NCI-H1436 treated with DMSO at 0.1 percent for 48 hours (cell line): ENCODE measurements at places on chromosomes 5 and 9.

DNA sequence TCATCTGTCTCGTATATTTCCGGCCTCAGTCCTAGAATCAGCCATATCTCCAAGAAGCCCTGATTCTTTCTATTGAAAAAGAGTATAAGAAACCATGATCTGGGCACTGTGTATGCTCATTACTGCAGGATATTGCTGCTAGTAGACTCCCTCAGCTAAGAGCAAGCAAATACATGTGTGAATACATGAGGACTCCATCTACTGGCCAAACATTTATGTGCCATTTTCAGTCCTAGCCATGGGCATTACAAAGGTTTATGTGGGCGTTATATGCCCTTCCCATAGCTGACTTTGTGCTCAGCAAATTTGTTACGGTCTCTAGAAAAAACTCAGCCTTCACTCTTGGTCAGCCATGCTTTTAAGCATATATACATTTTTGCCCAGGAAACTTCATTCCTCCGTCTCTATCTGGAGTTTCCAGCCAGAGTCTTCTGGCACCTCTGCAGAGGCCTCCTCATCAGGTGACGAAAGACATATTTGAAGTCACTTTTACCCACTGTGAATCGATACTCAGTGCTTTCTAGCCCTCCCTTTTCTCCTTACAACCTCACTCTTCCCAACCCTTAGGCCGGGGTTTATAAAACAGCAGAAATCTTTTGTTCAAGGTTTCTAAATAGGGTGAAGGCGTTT, 1495.6 kb upstream of the CDH6 start:
- no peak for DNase-seq

- no peak for DNase-seq
Measured at GRCh38 chr5:168339109-168339771, 47.8 kb downstream of the WWC1 start.

DNA sequence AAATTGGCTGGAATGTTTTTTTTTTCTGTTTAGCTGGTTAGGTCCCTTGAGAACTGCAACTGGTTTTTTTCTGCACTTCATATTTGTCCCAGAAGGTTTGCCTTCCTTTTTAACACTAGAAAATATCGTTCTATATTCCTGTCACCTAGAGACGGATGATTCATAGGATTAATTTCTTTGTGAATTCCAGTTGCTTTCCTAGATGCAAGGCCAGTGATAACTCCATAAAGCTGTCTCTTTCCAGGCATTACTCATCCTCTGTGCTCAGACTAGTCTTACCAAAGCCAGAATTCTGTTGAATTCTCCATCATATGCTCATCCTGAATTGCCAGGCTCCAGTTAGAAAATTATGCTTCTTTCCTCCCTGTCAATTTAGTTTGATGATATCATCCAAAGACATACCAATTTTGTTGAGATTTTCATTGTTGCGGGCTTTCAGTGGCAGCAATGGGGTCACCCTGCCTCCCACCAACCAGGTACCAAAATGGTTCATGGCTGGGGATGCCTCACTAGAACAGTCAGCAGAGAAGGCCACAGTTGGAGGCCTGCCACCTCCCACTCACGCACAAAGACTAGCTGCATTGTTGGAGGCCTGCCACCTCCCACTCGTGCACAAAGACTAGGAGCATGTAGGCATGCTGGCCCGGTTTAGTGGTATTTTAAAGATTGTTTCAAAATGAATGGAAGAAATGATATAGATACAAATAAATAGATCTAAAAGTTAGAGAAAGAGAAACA, 8.5 kb downstream of the BAAT start:
- DNase-seq: no peak

- DNase-seq: no peak
Measured at GRCh38 chr9:130672933-130673615, 8.7 kb downstream of the PRDM12 start.

DNA sequence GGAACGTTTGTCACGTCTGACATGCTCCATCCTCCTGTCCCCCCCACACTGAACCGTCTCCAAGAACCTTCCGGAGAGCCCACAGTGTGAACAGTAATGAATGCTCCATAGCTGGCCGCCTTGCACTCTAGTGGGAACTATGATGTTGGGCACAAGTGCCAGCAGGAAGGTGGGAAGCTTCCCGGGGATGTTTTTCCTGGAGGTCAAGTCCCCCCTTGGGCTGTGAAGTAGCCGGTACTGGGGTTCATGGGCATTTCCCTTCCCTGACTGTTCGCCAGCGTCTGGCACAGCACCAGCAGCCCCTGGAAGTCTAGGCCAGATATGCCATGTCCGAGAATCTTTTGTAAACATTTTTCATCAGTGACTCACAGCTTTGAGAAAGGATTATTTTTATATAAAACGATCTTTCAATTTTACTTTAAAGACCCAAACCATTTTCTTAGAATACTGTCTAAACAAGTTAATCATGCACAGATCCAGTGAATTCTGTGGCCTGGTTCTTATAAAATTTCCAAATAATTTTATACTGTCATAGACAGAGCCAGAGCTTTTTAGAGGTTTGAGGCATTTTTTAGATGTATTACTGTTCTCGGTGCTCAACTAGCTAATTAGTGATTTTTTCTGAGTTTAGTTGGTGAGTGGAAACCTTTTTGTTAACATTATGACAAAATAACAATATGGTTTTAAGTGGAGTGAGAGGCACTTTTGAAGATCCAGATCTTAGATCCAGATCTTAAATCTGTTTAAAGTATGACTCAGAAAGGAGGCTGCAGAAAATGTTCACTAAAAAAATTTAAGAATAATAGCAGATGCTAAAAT, 11.6 kb downstream of the ABL1 start:
- DNase-seq: no peak

- DNase-seq: no peak
Measured at GRCh38 chr5:135643881-135644766, 65.3 kb upstream of the CXCL14 start.

- no peak for DNase-seq
Measured at GRCh38 chr5:36795366-36795765, 81.2 kb upstream of the NIPBL start.

DNA sequence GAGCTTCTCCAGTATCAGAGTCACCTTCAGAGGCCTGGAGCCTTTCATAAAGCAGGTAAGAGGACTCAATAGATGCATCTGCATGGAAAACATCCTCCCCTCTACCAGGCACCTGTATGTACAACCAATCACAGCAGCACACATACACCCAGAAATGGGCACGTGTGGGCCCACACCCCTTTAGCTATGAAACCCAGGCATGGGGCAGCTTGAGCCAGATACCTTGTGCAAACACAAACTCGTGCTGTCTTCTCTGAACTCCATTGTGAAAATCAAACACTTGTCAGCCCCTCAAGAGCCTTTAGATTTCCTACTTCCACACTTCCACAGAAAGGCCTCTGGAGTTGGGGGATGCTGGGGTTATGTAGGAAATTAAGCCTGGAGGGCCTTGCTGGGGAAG, 1.1 kb upstream of the CSF2 start:
- DNase-seq: no peak

GRCh38 chr5:44665101-44665701, 143.5 kb upstream of the MRPS30 start:
- no peak for DNase-seq

GRCh38 chr9:27541740-27542139, 12.1 kb upstream of the MOB3B start:
- no peak for DNase-seq

- no peak for DNase-seq
Measured at GRCh38 chr5:38468202-38468673, 88.2 kb downstream of the LIFR start.

GRCh38 chr5:168409591-168410458, 76.4 kb upstream of the RARS1 start:
- no peak for DNase-seq

- DNase-seq: no peak
Measured at GRCh38 chr9:98558575-98558974, 150.2 kb downstream of the GABBR2 start.

- DNase-seq: no peak
Measured at GRCh38 chr9:2657427-2657826, 35.8 kb downstream of the VLDLR start.

DNA sequence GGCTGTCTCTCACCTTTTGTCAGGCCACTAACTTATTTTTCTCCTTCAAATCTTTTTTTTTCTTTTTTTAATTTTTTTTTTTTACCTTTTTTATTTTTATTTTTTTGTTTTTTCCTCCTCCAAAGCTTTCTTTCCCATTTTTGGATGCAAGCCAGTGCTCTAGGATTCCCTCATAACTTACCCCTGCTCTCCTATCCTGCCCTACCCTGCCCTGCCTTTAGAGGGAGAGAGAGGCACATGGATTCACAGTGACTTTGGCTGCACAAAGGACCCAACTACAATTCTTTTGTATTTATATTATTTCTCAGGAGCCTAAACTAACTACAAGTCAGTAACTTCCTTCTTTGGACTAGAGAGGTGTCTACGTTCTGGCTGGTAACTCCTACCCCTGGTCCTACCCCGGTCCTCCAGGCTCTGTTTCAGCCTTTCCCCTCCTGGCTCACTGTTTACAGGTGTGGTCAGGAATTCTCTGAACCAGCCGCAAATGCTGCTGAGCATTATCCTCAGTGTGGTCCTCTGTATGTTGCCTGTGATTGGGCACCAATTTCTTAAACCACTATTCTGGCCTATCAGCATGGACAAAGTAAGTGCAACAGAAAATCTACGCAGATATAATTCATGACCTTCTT, 8.4 kb upstream of the RUSC2 start:
- DNase-seq: no peak

DNA sequence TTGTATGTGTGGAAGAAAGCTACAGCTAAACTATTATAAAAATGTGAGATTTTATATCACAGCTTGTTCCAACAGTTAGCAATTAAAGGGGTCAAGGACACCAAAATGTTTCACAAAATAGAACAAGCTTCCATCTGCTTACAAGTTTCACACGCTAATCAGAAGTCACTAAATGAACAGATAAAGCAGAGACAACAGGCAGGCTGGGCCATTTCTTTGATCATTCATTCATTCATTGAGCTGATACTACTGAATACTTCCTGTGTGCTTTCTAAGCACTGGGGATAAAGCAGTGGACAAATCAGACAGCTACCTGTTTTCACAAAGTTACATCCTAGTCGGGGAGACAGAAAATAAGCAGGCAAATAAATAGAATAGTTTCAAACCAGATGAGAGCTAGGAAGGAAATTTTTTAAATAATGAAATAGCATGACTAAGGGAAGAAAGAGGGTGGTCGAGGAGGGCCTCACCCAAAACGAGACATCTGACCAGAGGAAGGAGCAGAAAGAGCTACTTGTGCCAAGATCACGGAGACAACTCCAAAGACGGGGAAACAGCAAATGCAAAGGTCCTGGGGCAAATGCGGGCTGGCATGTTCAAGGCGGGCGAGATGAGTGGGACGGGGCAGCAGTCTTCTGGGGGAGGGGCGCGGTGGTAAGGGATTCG, 1.2 kb downstream of the MAPK9 start:
- no peak for DNase-seq

DNA sequence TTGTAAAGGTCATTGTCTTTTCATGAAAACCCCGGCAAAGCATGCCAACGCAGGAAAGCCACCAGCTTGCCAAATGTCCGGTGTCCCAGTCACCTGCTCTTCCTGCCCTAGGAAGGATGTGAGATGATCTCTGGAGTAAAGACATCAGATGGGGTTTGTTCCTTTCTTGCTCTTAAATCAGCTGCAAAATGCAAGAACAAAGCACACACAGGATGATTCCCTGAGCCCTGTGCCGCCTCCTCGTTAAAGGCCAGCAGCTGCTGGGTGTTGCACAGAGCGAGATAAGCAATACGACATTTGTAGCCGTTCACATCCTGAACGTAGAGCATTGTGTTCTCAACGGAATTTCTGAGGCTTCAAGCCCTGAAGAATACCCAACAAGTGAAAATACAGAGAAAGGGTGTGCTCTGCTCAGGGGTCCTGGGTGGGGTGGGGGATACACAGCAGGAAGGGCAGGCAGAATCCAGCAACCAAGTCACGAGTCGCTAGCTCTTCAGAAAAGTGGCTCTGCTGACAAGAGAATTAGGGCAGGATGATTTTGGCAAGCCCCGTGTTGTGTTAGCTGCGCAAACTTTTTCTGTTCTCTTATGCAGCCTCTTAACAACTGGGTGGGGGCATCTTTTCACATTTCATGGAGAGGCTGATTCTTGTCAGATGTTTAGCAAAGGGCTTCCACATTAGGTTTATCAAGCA, 229.2 kb upstream of the MAP3K1 start:
- DNase-seq: no peak

- DNase-seq: no peak
Measured at GRCh38 chr5:64214132-64214531, 48.5 kb downstream of the RNF180 start.

DNA sequence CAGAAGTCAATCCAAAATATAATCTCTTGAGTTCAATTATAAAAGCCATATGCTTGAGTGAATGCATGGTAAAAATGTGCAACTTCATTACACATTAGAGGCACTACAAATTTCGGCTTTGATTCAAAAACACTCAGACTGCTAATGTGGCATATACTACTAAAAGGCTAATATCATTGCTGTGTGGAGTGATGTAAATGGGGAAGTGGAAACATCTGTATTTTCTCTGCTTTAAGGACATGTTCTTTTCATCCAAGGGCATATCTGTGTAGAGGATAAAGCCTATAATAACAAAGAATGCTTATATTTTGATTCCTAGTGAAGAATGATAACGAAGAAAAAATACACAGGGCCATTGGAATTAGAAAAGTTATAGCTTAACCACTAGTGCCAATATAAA, 643.9 kb upstream of the ZNF608 start:
- no peak for DNase-seq

GRCh38 chr9:117247266-117247665, 167.6 kb downstream of the ASTN2 start:
- DNase-seq: no peak

- no peak for DNase-seq
Measured at GRCh38 chr5:149435015-149435376, 55.9 kb upstream of the IL17B start.

- no peak for DNase-seq
Measured at GRCh38 chr9:116883676-116884075, 196.6 kb downstream of the TRIM32 start.

GRCh38 chr5:4876804-4877203, 263.3 kb upstream of the ADAMTS16 start:
- DNase-seq: no peak

DNA sequence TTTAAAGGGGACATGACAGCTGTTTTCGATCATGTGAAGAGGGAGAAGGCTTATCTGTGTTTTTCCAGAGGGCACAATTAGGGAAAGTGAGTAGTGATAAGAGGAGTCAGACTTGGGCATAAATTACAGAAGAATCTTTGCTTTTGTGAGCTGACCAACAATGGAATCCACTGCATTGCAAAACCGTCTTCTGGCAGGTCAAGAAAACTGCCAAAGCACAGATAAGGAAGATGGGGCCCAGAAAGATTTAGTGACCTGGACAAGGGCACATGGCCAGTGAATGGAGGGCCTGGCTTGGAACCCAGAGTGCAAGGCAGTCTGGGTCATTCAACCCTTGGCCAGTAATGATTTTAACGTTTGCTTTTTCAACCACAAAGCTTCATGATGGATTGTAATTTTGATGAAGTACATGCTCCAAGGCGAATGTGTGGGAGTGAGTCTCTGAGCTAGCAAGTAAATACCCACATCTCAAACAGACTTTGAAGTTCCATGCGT, 153.2 kb upstream of the MAST4 start:
- no peak for DNase-seq

DNA sequence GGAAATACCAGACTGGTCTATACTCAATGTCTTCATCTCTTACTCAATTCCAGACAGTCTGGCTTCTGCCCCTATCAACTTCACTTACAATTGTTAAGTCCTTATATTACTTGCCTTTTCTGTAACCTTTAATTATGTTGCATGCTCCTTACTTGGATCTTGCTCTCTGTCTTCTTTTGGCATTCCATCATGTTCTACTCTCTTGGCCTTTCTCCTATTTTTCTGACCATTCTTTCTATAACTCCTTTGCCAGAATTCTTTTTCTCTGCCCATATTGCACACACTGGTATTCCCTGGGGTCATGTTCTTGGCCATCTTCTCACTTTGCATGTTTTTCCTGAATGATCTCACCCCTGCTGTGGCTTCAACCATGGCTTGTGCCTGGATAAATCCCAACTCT, 209.8 kb upstream of the ZNF462 start:
- DNase-seq: no peak
